Activated CD4-positive, alpha-beta T cell treated with anti-CD3 and anti-CD28 coated beads for 36 hours (primary cell): ENCODE measurements at places on chromosomes 1 and 21. TPM values are rescaled to one million over a fixed set of nuclear protein-coding genes. Genes with fewer than 3 reads are reported as not detected.

DNA sequence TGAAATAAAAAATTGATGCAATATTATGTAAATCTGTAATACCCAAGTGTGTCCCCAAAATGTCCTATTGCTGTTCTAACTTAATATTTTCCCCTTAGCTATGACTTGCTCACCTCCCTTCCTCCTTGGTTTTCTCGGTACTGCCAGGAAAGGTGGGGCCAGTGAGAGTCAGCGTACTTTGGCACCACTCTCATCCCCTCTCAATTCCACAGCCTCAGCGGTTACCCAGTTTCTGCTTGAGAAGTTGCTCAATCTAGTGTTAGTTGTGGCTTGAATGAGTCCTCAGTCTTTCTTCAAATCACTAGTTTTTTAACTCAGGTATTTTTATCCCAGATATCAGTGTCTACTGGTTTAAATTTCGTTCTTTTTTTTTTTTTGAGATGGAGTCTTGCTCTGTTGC is 32.3 kb downstream of the BCAS2 start:
- H3K27me3 ChIP-seq = peaks cover 2% of the 10 kb centered on the region
- H3K27ac ChIP-seq = no peak overlapping the region
- no peaks in the 10 kb centered on the region for H3K36me3 ChIP-seq
- no peak for DNase-seq
- H3K4me1 ChIP-seq = no peaks in the 10 kb centered on the region
- no peak overlapping the region for H3K4me3 ChIP-seq

DNA sequence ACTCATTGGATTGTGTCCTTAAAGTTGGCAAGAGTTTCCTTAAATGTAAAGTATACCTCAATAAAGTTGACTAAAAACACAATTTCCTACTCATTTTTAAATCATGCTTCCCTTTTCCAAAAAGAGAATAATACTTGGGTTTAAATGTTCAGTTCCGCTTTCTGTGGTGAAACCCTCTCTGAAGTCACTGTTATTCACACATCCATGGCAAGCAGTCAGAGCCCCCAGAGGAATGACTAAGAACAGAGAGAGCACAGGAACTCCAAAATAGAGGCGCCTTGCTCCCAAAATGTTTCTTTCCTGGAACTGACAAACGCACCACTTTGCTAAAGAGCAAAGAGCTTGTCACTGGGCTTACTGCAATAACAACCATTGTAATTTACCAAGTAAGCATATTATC is 142.5 kb downstream of the TIAM1 start:
- DNase-seq = no peak
- H3K27me3 ChIP-seq = no peaks in the 10 kb centered on the region
- H3K4me3 ChIP-seq = no peak overlapping the region
- peaks cover 12% of the 10 kb centered on the region for H3K36me3 ChIP-seq

- peaks cover 6% of the 10 kb centered on the region for H3K27me3 ChIP-seq
- DNase-seq = no peak
- H3K4me3 ChIP-seq = no peak overlapping the region
- no peaks in the 10 kb centered on the region for H3K36me3 ChIP-seq
- H3K27ac ChIP-seq = no peak overlapping the region
These were observed 41.2 kb downstream of the GNG12 start for GRCh38 chr1:67792103-67792502.

DNA sequence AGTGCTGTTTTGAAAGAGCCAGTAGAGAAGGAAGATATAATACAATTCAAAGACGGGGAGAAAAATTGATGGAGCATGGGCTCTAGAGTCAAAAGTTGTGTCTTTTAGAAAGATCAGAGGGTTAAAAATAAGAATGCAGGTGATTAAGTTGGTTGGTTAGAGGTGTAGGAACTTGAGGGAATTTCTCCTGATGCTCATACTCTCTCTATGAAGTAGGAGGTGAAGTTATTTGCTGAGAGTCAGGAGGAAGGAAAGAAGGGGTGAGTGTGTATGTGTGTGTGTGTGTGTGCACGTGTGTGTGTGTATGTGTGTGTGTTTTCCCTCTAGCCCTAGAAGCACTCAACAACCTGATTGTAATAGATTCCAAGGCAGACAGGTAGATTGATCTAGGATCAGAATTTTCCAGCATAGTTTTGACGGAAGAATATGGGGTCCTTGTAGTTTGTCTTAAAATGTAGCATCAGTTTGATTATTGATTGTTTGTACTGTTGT is 88.3 kb upstream of the MACF1 start:
- H3K4me1 ChIP-seq = peaks cover 5% of the 10 kb centered on the region
- H3K27me3 ChIP-seq = peaks cover 6% of the 10 kb centered on the region
- no peak overlapping the region for H3K4me3 ChIP-seq
- DNase-seq = no peak
- no peak overlapping the region for H3K27ac ChIP-seq
- H3K36me3 ChIP-seq = no peaks in the 10 kb centered on the region

GRCh38 chr1:66140072-66140471 is 347.4 kb downstream of the PDE4B start:
- peaks cover 5% of the 10 kb centered on the region for H3K27me3 ChIP-seq
- no peak for DNase-seq
- no peak overlapping the region for H3K4me3 ChIP-seq
- no peaks in the 10 kb centered on the region for H3K36me3 ChIP-seq
- no peak overlapping the region for H3K27ac ChIP-seq

- no peaks in the 10 kb centered on the region for H3K36me3 ChIP-seq
- no peaks in the 10 kb centered on the region for H3K4me1 ChIP-seq
- H3K4me3 ChIP-seq = no peak overlapping the region
- H3K27ac ChIP-seq = no peak overlapping the region
- no peak for DNase-seq
These were observed 231.6 kb downstream of the MATN1 start for GRCh38 chr1:30491831-30492230.

GRCh38 chr1:4344065-4344732 is 310.2 kb upstream of the AJAP1 start:
- H3K27ac ChIP-seq = no peak overlapping the region
- no peaks in the 10 kb centered on the region for H3K4me1 ChIP-seq
- no peak for DNase-seq

DNA sequence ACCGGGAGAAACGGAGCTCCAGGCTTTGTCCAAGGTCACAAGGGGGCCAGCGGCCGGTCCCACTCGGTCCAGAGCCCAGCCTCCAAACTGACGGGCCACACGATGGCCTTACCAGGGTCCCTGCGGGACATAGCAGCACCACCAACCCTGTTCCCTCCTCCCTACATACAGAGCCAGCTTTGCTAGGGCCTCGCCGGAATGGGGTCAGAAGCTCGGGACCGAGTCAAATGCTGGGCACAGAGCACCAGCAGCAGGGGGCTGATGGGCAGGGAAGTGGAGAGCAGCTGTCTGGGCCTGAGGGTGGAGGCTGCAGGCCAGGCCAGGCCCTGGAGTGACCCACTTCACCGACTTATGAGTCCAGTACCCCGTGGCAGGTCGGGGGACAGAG is 14.9 kb upstream of the TTC39A start:
- no peaks in the 10 kb centered on the region for H3K36me3 ChIP-seq
- peaks cover 39% of the 10 kb centered on the region for H3K27me3 ChIP-seq
- no peak overlapping the region for H3K27ac ChIP-seq
- no peak for DNase-seq

DNA sequence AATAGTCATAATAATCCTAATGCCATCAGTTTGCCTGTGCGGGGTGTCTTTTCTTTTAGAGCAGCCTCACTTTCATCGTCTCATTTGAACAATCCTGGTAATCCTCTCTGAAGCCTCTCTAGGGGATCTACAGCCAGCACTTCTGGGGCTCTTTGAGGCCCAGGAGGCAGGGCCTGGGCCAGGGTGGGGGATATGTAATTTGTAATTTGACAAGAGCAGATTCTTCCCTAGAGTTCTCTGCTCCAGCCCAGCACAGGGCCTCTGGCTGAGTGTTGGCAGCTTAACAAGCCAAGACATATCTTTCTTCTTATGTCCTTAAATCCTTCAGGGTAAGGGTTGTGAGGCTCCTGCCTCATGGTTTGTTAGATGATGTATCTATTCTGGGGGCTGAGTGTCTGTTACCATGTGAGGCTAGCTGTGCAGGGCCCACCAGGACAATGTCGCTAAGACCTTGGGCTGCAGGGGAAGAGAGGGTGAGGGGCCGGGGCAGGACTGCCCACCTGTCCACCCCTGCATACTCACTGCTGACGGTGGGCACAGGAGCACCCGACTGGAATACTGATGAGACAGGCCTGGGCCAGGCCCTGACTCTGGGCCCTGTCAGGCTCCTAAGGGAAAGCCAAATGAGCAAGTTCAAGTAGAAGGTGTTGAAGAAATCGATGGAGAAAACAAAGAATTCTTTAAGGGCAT is 45.3 kb upstream of the PARP1 start:
- peaks cover 12% of the 10 kb centered on the region for H3K4me1 ChIP-seq
- no peak overlapping the region for H3K27ac ChIP-seq
- H3K36me3 ChIP-seq = no peaks in the 10 kb centered on the region
- no peak overlapping the region for H3K4me3 ChIP-seq
- DNase-seq = no peak

Gene APCS
- not detected for total RNA-seq

Gene CD1D
- total RNA-seq = not detected

Gene SERBP1
- 510 TPM for total RNA-seq

Gene C8B
- not detected for total RNA-seq

Gene S100A2
- total RNA-seq = 7.0 TPM
